ENCODE measurements at places on chromosomes 2 and 18.

- DNase-seq = no peak
Measured at GRCh38 chr2:40363231-40363630, 88.7 kb downstream of the SLC8A1 start.

GRCh38 chr18:12046751-12047335 lies 46.8 kb upstream of the ANKRD62 start:
- no peak for DNase-seq

- no peak for DNase-seq
Measured at GRCh38 chr2:196181484-196181883, 10.1 kb upstream of the STK17B start.

DNA sequence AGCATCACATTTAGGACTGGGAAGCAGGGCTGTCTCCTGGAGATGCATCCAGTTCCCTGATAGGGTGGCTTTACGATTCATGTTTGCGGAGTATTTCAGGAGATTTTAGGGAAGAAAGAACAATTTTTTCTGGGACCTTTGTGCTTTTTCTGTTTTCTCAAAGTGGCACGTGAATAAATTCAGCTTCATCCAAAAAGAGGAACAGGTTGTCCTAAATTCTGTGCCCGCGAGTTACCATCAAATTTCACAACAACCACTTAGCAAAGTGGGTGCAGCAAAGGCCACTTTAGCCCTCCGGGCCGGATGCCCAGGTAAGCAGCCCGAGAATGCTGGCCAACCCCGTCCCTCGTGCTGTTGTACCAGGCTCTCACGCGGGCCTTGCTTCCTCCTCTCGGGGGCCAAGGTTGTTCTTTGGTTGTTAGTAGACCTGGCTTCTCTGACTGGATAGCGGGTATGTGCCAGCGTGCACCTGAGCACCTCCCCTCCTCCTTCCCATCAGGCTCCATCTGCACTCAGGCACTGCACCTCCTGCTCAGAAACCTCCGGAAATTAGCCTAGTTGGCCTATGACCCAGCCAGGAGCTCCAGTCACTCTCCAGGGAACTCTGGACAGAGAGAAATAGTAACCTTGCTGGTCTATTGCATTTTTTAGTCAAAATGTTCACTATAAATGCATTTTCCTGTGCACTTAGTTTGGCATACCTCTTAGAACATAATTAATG lies 83.0 kb downstream of the CMPK2 start:
- no peak for DNase-seq

DNA sequence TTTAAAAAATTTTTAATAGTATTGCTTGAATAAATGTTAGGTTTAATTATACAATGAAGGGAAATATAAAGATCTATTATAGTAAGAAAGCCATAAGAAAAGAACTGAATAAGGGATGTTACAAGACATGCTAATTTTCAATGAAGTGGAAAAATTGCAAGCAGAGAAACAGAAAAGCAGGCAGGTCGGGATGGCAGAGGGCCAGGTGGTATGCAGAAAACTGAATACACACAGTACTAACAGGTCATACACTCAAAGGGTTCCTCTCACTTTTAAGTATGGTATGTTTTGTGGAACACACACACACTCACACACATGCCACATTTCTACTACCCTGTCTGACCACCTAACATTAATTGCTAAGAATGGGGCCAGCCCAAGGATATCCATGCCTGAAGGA lies 76.7 kb upstream of the DTNA start:
- DNase-seq = no peak

DNA sequence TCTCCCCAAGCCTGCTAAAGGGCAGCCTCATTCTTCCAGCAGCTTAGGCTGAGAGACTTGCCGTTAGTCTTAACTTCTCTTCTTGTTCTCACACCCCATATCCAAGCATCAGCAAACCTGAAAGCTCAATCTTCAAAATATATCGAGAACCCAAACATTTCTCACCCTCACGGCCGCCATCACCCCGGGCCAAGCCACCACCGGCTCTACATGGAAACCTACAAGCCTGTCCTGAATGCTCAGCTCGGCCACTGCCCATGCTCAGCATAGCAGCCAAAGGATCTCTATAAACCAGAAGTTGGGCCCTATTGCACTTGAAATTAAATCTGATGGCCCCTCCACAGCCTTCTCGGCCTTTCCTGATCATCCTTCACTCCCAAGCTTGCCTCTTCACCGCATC lies 2.1 kb downstream of the HS1BP3 start:
- DNase-seq = no peak

DNA sequence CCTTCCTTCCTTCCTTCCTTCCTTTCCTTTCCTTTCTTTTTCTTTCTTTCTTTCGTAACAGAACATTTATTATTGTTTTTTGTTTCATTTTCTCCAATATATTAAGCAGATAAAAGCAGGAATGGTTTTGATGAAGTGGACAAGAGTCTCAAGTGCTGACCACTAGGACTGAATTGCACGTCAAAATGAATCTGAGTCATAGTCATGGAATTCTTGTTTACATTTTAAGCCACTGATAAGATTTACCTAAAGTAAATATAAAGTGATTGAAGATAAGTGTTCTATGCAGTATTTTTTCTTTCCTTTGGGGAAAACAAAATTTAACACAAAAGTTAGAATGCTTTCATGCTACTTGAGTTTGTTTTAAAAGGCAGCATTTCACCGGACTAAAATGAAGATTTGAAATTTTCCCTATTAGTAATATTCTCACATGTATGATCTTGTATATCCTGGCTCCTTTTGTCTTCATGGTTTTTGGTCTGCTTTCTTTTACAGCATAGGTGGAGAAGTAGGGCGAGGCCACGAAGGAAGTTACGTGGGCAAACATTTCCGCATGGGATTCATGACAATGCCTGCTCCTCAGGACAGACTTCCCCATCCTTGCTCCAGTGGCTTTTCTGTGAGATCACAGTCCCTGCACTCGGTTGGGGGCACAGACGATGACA lies 113.5 kb downstream of the NYAP2 start:
- no peak for DNase-seq

DNA sequence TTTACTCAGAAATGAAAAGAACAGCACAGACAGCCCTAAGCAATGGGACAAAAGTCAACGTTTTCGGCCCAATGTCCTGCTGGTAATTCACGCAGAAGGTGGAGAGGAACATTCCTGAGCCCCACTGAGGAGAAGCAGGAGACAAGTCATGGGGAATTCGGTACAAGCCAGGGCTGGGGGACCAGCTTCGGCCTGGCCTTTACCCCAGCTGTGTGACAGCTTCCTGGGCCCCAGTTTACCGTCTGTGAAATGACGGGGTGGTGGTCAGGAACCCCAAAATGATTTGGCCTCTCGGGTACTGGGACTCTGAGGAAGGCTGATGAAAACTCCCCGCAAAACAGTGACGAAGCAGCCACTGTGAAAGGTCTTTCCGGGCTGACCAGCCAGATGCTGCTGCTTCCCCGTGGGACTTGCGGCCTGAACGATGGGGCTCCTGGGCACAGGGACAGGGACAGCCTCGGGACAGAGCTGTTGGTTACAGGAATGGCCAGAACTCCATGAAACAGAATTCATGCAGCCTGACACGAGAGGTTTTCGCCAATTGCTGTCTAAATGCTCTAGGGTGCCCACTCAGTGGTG lies 21.6 kb downstream of the KIF1A start:
- DNase-seq = no peak

DNA sequence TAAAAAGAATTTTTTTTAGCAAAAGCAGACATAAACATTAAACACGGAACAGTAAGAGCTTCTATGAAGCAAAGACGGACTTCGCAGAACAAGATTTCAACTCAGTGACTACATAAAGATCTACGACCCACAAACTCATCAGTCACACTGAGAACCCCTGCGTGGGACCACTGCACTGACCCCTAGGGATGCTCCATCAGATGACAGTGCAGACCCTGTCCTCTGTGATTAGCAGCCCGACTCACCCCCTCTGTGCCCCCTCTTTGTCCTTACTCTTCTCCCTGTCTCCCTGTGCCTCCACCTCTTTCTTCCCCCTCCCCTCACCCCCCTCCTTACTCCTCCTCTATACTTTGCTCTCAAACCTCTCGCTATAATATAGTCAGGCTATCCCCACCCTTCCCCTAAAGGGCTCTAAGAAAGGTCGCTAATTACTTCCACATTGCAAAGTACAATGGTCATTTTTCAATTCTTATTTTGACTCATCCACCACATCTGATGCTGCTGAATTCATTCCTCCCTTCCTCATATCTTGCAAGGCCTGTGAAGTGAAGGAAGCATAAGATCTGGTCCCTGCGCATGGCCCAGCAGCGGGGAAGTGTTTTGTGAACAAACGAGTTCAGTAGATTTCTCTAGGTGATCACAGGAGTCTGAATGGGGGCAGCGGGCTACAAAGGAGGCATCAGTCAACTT lies 89.3 kb downstream of the CABYR start:
- no peak for DNase-seq

- DNase-seq = no peak
Measured at GRCh38 chr18:63579616-63580015, 7.5 kb upstream of the SERPINB13 start.

- DNase-seq = no peak
Measured at GRCh38 chr18:58455314-58456188, 173.3 kb downstream of the ALPK2 start.

DNA sequence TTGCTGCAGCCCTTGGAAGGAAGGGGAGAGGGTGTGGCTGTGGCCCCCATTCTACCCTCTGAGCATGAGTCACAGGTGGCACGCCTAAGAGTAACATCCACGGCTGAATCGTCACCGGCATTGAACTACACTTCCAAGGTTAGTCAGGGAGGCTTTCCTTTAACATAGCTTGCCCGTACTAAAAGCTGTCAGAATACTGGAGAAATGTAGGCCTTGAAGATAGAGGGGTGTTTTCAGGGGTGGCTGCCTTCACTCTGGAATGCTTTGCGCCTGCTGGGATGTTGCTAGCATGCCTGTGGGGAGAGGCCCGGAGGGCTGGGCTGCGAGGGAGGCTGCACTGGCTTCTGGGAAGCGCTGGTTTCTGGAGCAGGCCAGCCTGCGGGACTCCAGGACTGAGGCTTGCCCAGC lies 333.7 kb downstream of the AGAP1 start:
- no peak for DNase-seq

GRCh38 chr18:49177812-49178211 lies 227.0 kb upstream of the SMAD7 start:
- no peak for DNase-seq

DNA sequence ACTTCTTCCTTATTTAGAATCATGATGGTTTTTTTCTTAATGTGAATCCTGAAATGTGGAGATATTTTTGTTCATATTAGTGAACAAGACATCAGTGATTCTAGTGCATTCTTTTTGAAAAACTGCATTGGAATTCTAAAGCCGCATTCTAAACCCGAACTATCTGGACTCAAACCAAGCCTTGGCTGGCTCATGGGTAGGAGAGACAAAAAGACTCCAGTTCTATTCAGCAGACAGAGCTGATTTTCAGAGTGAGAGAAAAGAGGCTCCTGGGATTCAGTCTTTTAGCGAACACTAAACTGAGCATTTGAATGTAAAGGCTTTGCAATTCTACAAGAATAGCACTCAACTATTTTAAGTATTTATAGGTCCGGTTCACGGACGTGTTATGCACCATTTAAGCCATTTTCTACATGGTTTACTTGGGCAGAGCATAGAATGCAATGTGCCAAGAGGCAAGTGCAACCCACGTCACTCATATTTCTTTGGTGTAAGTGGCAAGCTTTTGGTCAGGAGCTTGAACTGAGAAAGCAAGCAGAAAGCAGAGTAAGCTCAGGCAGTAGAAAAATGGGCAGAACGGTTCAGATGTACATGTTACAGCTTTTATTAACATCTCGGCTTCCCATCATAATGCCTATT lies 227.3 kb upstream of the RAB12 start:
- DNase-seq = no peak

- no peak for DNase-seq
Measured at GRCh38 chr2:70979180-70979488, 704 bp downstream of the ANKRD53 start.

DNA sequence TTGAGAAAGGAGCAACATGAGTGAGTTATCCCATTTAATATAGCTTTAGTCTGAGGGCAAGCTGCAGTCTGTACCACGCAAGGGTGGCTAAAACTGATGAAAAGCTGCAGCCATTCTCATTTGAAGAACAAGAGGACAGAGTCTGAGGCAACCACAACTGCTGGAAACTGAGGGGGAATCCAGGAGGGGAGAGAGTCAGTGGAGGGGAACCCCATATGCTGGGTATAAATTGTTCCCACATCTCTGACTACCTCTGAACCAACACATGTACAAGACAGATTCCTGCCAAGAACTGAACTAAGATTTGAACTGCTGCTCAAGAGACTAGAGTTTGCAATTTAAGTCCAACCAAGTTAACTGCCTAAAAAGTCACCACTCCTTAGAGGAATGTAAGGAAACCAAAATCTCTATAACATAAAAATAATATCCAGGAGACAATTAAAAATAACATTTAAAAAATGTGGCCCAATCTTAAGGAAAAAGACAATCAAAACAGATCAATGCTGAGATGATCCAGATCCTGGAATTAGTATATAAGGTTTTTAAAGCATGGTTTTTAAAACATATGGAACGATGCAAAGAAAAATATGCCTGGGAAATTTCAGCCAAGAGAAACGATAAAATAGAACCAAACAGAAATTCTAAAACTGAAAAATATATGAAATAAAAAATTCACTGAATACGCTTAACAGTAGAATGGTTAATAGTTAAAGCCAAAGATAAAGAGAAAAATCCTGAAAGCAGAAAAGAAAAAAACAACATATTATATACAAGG lies 11.2 kb downstream of the CWC22 start:
- no peak for DNase-seq

DNA sequence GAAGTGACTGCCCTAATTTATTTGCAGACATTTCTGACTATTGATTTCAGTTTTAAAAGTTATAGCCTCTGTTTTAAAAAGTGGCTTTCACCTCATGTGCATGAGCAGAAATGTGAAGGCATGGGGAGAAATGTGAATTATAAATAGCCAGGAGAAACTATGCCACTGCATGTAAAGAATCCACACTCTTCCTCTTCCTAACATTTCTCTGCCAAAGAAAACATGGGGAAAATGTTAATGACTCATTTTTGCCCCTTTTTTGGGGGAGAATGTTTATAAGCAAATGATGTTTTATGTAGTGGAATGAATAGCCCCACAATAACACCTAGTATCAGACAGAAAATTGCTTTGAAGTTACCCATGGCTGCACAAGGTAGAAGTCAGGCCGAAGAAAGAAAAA lies 249.0 kb upstream of the TANK start:
- DNase-seq = no peak

DNA sequence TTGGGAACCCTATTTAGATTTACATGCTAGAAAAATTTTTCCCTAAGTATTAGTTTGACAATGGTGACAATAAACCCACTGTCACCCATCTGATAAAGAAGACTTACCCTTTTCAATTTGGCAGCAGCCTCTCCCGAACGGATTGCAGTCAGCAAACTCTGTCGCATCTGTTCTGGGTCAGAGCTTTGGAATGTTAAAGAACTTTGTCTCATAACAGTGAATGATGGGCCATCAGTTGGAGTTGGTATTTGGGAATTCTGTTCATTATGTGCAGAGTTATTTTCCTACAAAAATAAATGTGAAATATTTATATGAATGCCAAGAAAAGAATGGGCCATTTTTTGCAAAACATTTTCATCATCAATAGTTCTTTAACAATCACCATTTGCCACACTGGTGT lies 70.8 kb upstream of the GRB14 start:
- no peak for DNase-seq

Measured in effector memory CD8-positive, alpha-beta T cell (primary cell).